PC-3 (cell line): ENCODE measurements at places on chromosomes 5 and 9. TPM values are rescaled to one million over a fixed set of nuclear protein-coding genes. Genes with fewer than 3 reads are reported as not detected.
A peak's percentile ranks its signal among the peaks of the same experiment; 100 is the strongest.

DNA sequence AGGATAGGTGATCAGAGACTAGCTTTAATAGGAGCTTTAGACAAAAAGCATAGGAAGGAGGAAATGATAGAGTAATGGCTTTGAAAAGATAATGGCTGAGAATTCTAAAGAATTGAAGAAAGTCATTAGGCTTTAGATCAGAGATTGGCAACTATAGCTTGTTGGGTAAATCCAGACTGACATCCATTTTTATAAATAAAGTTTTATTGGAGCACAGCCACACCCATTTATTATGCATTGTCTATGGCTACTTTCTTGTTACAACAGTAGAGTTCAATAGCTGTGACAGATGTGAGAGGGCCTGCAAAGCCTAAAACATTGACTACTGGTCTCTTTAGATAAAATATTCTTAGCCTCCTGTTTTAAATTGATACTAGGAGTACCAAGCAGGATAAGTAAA lies 40.7 kb upstream of the FYB1 start:
- no peak overlapping the region for H3K27ac ChIP-seq
- H3K4me1 ChIP-seq = peaks cover 12% of the 10 kb centered on the region
- no peak for DNase-seq
- no peaks in the 10 kb centered on the region for H3K36me3 ChIP-seq
- H3K4me3 ChIP-seq = no peak overlapping the region

GRCh38 chr9:16184964-16185646 lies 632.3 kb downstream of the CCDC171 start:
- no peaks in the 10 kb centered on the region for H3K4me1 ChIP-seq
- H3K4me3 ChIP-seq = no peak overlapping the region
- no peaks in the 10 kb centered on the region for H3K36me3 ChIP-seq
- no peaks in the 10 kb centered on the region for H3K27me3 ChIP-seq

GRCh38 chr9:25308549-25308948 lies 369.7 kb downstream of the TUSC1 start:
- DNase-seq = no peak
- H3K27me3 ChIP-seq = no peaks in the 10 kb centered on the region
- no peaks in the 10 kb centered on the region for H3K4me1 ChIP-seq
- no peak overlapping the region for H3K4me3 ChIP-seq
- H3K27ac ChIP-seq = no peak overlapping the region
- no peaks in the 10 kb centered on the region for H3K36me3 ChIP-seq

- DNase-seq = peak; percentile 9
- H3K27ac ChIP-seq = no peak overlapping the region
- H3K27me3 ChIP-seq = no peaks in the 10 kb centered on the region
- no peak overlapping the region for H3K4me3 ChIP-seq
Measured at GRCh38 chr5:153617190-153617589, 126.7 kb downstream of the GRIA1 start.

GRCh38 chr5:35026280-35026840 lies 21.4 kb downstream of the AGXT2 start:
- DNase-seq = no peak
- H3K27ac ChIP-seq = no peak overlapping the region

DNA sequence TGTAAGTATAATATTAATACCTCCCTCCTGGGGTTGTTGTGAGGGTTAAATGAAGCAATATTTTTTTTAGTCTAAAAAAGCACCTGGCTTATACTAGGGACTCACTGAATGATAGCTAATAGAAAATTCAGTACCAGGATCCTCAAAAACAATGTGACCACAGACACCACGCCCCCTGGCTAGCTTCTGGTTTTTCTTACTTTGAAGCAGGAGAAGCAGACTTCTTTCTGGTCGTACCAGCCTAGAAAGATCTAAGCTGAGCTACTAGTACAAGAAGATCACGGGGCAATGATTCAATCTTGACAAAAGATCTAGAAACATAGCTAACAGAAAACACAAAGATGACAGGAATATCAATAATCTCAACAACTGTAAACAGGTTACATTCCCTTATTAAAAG lies 218.5 kb upstream of the SLC30A5 start:
- no peak overlapping the region for H3K4me3 ChIP-seq
- H3K27me3 ChIP-seq = no peaks in the 10 kb centered on the region
- DNase-seq = no peak
- no peak overlapping the region for H3K27ac ChIP-seq

The PCDHGB4 gene
- total RNA-seq = 0.73 and 1.3 TPM in 2 replicates
